Stimulated activated CD4-positive, alpha-beta T cell treated with anti-CD3 and anti-CD28 coated beads, Interleukin-1b, Interleukin-23, amount 100 ng/mL, for 1 hour (primary cell): ENCODE measurements at places on chromosomes 3 and 15.

DNA sequence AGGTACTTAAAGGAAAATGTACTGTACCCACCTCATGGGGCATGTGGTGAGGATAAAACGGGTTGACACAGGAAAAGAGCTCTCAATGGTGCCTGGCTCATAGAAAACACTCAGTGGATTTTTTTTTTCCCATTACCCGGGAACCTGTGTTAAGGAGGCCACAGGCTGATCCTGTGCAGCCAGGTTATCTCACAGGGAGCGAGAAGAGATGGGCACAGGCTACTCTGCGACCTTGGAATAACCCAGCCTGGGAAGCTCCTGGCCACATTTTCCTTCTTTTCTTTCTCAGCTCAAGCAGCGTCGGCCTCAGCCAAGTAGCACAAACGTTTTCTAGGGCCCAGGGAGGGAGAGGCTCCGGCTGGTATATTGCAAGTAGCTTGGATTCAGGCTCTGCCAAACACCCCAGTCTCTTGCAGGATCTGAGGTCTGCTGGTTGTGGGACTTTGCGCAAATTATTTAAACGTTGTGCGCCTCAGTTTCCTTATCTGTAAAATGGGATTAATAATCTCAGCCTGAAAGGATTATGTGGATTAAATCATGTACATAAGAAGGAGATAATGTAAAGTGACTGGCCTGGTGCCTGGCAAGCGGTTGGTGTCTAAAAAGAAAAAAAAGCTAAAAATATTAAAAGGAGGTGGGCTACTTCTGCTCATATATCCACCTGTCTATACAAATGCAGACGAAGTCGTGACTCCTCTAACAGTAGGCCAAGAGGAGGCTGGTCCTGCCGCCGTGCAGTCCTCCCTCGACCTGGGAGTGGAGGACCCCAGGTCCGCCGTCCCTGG lies 2.2 kb downstream of the FURIN start:
- no peak for DNase-seq

DNA sequence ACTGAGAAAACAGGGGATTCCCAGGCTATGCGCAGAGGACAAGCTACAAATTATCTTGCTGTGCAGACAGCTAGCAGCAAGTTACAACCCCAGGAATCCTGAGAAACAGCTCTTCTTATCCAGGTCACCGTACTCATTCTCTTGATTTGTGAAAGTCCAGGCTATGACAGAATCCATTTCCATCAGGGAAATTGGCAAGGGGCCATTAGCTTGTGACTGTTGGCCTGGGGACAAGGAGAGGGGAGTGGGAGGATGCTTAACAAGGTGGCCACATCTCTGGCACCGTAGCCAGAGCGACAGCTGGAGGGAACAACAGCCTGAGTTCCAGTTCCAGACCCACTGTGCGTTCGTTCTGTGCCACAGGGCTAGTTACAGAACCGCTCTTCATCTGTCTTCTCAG lies 44.9 kb upstream of the PLXNA1 start:
- no peak for DNase-seq

DNA sequence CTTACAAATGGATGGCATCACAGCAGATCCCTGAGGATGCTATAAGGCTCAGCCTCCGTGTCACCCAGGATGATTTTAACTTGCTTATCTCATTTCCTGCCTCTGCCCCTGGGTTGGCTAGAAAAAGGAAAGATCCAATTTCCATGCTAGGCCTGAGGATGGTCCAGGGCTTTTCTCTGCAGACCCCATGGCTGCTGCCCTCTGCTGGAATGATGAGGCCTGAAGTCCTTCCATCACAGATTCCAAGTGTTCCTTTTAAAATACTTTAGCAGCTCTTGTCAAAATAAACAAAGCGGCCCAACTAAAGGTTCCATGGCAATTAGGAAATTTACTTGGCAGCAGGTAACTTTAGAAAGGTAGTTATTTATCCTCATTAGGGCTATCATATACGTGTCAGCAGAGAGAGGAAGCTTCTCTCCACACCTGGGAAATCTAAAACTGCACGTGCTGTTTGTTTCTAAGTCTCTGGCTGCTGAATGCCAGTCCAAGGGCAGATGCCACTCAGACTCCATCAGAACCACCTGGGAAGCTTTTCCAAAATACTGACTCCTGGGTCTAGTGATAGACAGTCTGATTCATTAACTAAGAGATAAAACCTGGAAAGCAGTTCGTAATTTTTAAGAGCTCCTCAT lies 401.9 kb upstream of the IL12A start:
- no peak for DNase-seq

DNA sequence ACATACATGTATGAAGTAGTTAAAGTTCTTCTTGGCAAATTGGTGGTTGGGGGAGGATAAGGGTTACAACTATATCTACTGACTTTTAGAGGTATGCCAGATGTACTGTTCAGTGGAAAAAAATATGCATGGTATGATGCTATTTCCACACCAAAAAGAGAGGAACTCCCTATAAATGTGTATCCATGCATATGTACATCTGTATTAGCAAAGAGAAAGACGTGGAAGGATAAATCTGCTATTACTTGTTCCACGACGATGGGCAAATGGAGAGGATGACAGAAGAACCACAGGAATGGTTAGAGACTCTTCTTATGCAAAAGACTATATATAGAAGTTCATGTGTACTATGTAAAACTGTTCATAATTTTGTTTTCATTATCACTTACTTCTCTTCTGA lies 197.6 kb downstream of the RORA start:
- no peak for DNase-seq

GRCh38 chr15:90818251-90819210 lies 49.9 kb upstream of the FURIN start:
- DNase-seq = no peak

DNA sequence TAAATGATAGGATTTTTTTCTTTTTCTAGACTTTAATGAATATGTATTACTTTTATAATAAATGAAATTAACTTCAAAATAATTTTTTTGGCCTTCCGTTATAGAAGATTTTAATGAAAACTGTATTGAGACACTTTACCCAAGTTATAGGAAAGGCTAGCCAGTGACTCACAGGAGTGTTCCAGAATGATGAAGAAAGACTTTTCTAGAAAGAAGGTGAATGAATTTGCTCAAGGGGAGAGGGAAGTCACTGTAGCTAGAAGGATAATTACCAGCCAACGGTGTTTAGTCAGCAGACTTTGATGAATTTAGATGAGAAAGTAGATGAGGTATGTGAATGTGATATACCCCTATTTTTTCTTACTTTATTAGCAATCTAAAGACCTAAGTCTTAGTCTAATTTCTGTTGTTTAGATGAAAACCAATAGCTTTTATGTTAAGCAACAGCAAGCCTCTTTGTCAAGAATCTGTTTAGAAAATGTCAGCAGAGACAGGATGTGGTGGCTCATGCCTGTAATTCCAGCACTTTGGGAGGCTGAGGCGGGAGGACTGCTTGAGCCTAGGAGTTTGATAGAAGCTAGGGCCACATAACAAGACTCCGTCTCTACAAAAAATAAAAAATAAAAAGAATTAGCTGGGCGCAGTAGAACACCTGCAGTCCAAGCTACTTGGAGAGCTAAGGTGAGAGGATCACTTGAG lies 3.2 kb downstream of the ALAS1 start:
- DNase-seq = no peak

DNA sequence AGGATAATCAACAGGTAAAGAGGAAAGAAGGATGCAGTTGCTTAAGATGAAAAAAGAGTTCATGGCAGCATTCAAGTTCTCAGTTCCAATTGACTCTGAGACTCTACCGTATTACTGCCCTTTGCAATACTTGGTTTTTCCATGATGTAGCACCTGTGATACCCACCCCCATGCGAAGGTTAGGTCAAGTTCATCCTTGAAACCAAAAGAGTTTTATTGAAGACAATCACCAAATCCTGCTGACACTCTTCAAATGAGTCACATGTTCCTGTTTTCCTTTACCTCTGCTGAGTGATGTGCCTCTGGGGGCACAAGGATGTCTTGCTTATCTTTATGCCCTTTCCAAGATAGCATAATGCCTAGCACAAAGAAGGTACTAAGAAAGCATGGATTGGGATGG lies 111.3 kb upstream of the SLC7A14 start:
- no peak for DNase-seq

DNA sequence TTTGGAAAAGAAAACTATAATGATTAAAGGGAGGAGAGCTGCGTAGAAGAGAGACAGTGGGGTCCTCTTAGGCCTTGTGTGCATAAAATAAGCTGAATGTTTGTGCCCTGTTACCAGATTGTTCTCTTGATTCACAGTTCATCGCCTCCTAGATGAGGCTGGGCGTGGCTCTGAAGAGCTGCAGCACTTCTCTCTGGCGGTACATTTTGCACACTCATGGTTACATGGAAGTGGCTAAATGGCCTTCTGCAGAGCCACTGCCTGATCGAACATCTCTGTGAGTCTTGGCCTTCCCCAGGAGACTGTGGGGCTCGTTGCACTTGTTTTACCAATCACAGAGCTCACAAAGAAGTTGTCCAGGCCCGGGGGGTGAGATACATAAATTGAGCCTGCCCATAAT lies 208.8 kb downstream of the GABRG3 start:
- DNase-seq = no peak

DNA sequence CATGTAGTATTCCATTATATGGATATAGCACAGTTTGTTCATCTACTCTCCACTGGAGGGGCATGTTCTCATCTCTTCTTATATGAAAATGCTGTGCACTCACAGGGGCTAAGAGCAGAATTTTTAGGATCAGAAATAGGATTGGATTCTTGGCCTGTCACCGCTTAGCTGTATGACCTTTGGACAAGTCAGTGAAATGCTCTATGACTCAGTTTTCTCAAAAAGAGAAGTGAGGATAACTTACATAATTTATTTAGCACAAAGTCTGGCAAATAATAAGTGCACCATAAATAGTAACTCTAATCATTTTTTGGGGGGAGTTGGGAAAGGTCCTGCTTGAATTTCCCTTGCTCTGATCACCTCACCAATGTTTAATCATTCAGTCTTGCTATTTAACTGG lies 103.7 kb upstream of the LRIG1 start:
- no peak for DNase-seq

DNA sequence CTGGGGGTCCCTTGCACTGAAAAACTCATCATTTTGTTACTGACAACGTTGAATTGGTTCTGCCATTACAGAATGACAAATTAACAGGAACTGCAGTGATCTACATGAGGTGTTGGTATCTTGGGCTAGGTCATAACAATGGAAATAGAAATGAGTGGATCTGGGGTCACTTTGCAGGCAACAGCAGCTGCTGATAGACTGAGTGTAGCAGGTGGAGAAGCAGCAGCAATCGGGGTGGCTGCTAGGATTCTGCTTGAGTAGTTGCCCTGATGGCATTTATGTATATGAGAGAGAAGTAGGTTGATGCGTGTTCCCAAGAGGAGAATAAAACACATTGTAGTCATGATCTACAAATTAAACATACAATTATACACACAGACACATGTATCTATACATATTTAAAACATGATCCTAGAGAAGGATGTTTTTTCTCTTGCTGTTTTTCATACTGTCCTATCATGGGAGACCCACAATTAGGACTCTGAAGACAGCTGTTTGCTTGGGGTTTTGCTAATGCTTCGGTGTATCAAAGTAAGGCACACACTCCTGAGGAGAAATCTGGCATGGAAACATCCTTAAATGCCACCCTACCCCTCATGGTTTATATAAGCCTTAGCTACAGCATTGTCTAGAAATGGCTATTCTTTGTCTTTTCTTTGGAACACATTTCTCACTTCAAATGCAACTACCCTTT lies 15.8 kb upstream of the THBS1 start:
- no peak for DNase-seq

DNA sequence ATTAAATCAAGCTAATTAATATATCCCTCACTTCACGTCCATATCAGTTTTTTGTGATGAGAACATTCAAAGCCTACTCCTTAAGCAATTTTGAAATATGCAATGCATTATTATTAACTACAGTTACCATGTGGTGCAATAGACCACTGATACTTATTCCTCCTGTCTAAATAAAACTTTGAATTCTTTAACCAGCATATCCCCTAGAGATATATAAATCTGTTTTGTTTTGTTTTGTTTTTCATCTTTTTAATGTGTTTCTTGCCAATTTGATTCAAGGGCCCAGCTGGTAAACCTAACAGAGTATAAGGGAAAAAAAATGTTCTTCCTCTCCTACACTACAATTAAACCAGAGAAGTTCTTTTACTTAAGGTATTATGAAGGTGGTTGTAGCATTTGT lies 524.2 kb downstream of the NAALADL2 start:
- DNase-seq = no peak

GRCh38 chr3:24388611-24389010 lies 106.0 kb downstream of the THRB start:
- DNase-seq = no peak

GRCh38 chr3:186588632-186589031 lies 18.1 kb downstream of the DNAJB11 start:
- no peak for DNase-seq

DNA sequence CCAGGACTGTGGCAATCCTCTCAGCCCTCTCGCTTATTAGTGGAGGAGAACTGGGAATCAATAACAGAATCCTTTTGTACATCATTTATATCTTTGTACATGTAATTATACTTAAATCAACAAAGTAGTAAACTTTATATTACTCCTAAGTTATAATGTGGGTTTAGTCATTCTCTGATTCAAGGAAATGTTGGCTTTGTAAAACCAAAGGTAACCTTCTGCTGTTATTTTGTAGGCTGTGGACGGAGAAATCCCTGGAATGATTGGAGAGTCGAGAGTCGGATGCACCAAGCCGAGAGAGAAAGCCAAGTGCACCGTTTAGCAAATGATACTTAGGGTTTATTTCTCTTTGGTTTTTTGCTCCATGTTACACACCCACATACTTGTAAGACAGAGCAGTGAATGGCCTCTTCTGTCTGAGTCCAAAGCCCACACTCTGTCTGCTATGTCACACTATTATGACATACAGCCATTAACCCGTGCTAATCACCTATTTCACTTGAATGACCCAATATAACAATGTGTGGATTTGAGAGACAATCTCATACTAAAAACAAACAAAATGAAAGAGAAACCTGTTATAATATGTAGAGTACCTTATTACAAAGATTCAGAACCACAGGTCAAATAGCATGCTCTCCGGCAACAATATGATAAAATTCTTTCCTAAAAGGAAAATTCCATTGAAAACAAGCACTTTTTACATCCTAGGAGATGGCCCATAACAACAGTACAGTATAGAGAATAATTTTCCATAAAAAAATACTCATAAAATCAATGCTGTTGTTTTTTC lies 72.2 kb downstream of the MECOM start:
- no peak for DNase-seq

- no peak for DNase-seq
Observed at GRCh38 chr3:13046569-13047274, 26.5 kb downstream of the IQSEC1 start.
